GDM1 (cell line): ENCODE measurements at places on chromosomes 3 and 15.

GRCh38 chr3:175430983-175431773, 572.0 kb downstream of the NAALADL2 start:
- no peak for DNase-seq

- DNase-seq, result no peak
These were observed 3.1 kb downstream of the DMXL2 start for GRCh38 chr15:51619331-51620035.

GRCh38 chr15:90685591-90686434, 31.3 kb upstream of the BLM start:
- DNase-seq, result peak; percentile 19

DNA sequence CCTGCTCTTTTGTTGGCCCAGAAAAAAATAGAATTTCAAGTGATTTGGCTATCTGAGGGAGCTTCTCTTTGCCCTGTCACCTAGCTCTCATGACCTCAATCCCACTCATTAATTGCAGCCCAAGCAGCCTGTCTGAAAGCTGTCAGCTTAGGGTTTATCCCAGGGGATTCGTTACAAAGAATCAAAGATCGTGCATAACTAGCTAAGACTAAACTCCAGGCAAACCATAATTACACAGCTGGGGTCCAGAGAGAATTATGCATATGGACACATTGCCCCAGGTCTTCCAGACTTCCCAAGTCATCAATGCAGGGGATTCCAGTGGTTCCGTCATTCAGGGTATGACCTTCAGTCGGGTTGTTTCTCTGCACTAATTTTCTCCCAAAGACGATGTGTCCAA, 91.6 kb upstream of the CBLB start:
- no peak for DNase-seq

- DNase-seq, result no peak
These were observed 650 bp downstream of the PYGO1 start for GRCh38 chr15:55587321-55588069.

DNA sequence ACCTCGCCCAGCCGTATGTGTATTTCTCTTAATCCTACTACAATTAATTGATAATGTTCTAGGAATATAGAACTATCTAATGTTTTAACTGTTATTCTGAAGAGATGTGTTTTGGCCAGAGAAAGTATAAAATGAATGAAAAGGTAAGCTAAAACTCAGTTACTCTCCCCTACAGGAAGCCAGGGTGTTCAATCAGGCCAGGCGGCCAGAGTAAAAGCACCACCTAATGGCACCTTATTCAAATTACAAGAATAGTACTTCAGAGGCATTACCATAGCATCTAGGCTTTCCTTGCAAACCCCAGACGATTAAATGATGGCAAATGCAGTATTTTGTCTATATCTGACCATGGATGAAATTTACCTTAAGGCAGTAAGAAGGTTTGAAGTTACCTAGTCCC, 10.4 kb downstream of the SLC12A8 start:
- DNase-seq, result no peak

GRCh38 chr3:126392246-126392645, 2.5 kb upstream of the CFAP100 start:
- no peak for DNase-seq

DNA sequence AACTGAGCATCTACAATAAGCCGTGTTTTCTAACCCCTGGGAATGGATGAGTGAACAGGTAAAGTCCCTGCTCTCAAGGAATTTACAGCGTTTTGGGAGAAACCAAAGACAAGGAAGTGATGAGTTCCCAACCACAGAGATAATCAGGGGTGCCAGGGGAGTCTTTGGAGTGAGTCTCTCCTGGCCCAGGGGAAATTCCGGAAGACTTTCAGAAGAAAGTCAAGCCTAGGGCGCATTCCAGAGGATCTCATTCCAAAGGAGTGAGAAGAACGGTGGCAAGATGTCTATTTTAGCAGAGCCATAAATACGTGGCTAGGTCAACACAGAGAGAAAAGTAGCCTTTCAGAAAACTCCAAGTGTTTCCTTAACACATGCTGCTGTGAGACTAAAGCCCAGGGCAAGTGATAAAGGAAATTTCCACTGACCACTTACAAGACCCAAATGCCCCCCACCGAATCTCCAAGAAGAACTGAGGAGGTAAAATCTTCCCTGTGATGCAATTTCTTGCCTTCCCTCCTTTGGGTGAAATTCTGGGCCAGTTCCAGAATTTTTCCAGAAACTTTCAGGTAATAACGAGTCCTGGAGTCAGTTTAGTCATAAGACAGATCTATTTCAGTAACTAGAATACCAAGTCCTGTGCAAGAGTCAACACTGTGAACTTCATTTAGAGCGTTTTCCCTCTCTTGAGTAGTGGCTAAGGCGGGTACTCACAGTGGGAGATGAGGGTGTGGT, 437.4 kb downstream of the NR2F2 start:
- no peak for DNase-seq

- no peak for DNase-seq
These were observed 37.1 kb downstream of the SEC22C start for GRCh38 chr3:42544492-42545283.

DNA sequence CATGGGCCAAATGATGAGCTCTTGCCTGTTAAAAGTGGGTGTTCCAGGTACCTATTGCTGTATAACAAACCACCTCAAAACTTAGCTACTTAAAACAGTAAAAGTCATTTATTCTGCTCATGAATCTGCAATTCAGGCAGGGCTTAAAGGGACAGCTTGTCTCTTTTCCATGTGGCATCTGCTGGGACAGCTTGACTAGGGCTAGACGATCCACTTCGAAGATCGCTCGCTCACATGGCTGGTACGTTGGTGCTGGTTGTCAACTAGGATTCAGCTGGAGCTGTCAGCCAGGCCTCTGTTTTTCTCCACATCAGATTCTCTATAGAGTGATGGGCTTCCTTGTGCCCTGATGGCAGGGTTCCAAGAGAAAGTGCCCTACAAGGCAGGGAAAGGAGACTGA, 581.3 kb downstream of the NTRK3 start:
- DNase-seq, result no peak
